CD4-positive, alpha-beta T cell treated with Interleukin-2 at 100 ng/mL for 4 hours (primary cell): ENCODE measurements at places on chromosomes 4 and X.

- DNase-seq = no peak
Observed at GRCh38 chrX:48578661-48579128, 4.4 kb downstream of the RBM3 start.

GRCh38 chr4:54877006-54877405, 219.2 kb downstream of the KIT start:
- DNase-seq = no peak

DNA sequence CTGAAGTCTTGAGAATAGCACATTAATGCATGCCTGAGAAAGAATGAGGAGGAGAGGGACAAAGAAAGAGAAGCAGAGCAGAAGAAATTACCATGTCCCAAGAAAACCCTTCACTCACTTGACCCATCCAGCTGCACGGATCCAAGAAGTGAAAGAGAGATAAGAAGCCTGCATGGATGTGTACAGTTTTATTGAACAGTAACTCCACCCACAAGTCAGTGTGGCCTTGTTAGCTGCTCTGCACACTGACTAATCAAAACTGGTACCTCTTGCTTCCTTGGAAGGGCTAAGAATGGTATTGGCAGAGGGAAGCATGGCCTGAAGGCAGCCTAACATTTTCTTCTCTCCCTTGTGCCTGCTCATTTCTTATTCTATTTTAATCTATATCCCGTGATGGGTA, 163.9 kb downstream of the SLC7A11 start:
- no peak for DNase-seq

GRCh38 chr4:10534820-10535219, 77.6 kb upstream of the ZNF518B start:
- no peak for DNase-seq

- no peak for DNase-seq
Observed at GRCh38 chr4:8710946-8711345, 118.4 kb downstream of the CPZ start.

DNA sequence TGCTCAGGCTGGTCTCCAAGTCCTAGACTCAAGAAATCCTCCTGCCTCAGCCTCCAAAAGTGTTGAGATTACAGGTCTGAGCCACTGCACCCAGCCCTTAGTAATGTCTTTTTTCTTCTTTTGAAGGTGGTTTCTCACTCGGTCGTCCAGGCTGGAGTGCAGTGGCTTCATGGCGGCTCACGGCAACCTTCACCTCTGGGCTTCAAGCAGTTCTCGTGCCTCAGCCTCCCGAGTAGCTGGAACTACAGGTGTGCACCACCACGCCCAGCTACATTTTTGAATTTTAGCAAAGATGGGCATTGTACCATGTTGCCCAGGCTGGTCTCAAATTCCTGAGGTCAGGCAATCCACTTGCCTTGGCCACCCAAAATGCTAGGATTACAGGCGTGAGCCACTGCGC, 32.3 kb upstream of the ASMTL start:
- DNase-seq = no peak

- DNase-seq = no peak
Observed at GRCh38 chr4:179145746-179146525, 1703.7 kb upstream of the AGA start.

DNA sequence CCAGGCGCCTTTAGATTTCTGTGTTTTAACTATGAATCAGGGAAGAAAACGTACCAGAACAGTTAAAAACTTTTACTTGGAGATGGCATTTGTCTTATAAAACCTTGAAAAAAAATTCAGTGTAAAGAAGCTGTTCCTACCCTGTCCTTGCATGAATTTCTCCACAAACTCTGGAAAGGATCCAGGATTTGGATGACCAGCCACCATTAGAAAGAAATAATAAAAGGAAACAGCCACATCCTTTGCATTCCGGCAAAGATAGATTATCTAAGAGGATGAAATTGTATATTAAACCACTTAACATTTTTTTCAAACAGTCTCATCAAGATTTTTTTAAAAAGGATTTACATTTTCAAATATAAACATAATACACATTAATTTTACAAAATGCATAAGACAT, 10.6 kb downstream of the SULT1E1 start:
- DNase-seq = no peak

DNA sequence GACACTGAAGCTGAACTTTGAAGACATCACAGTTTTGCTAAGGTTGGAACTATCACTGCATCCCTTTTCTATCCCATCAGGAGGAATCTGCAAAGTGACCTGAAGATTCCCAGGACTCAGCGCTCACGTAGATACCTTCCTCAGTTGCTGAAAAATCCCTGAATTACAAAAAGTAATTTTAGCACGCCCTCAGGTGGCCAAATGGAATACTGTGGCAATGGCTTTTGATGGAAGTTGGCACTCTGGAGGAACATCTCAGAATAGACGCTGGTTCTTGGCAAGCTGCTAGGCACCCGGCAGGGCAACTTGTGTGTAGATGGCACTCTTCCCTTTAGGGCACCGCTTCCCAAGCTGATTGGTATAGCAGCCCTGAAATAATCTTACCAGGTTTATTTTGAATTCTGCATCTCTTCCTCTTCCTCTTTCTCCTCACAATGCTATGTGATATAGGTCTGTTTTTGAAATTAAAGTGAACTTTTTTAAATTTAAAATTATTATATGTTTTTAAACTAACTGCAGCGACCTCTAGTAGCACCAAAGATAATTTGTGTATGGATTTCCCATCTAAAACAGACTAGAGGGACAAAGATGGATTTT, 16.3 kb upstream of the ESX1 start:
- no peak for DNase-seq

DNA sequence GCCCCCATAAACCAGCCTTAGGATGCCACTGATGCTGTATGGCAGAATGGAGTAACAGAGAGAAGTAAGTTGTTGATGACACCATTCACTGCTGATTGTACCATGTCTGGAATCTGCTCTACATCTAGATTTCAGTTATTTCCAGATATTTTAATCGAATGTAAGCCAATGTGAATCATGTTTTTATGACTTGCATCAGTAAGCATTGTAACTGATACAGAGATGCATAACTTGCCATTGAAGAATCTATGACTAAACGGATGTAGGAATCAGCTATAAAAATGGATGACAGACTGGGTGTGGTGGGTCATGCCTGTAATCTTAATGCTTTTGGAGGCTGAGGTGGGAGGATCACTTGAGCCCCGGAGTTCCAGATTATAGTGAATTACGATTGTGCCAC, 161.0 kb upstream of the GATB start:
- no peak for DNase-seq

GRCh38 chrX:39802354-39802753, 295.4 kb downstream of the BCOR start:
- no peak for DNase-seq

DNA sequence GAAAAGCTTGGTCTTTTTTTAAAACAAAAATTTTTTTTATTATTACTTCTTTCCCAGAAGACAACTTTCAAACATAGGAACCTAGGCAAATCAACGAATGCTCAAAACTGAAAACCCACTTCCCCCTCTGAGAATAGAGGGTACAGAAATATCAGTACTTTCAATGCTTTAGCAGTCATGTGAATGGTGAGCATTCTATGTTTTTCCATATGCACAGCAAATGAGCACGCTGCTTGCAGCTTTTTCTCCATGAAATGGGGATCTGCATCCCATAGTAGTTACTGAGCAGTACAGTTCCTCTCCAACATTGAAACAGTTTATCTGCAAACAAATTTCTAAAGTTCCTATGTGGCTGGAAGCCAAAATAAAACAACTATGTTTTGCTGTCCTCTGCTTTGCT, 108.4 kb upstream of the BMP2K start:
- DNase-seq = no peak
